ENCODE measurements at places on chromosomes 13 and 19.

- no peak for DNase-seq
Measured at GRCh38 chr13:70336866-70337265, 228.6 kb upstream of the KLHL1 start.

DNA sequence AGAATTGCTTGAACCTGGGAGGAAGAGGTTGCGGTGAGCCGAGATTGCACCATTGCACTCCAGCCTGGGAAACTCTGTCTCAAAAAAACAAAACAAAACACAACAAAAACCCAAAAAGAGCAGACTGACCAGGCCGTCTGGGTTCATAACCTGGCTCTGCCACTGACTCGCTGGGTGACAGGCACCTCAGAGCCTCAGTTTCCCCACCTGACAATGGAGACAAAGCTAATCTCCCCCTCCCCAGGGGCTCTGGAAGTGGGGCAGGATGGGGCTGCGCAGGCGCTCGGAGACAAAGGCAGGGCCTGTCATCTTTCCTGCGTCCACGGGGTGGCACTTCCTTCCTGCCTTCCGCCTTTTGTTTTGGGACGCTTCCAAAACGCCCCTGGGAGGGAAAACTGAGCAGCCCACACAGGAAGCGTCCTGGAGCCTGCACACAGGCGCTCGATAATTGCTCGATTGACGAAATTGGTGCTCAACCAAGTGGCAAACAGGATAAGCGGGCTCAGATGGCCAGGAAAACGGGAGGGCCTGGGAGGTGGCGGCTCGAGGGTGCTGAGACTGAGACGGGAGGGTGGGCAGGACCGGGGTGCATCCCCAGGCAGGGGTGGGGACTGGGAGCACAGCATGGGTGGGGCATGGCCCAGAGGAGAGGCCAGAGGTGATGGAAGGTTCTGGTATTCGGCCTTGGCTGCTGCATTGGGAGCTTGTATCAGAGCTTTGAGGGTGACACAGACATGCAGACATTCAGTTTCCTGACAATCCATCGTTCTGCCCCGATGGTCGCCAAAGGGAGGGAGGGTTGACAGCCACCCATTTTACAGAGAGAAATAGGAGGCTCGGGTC is 17.8 kb downstream of the SPC24 start:
- peak; percentile 91 for DNase-seq

DNA sequence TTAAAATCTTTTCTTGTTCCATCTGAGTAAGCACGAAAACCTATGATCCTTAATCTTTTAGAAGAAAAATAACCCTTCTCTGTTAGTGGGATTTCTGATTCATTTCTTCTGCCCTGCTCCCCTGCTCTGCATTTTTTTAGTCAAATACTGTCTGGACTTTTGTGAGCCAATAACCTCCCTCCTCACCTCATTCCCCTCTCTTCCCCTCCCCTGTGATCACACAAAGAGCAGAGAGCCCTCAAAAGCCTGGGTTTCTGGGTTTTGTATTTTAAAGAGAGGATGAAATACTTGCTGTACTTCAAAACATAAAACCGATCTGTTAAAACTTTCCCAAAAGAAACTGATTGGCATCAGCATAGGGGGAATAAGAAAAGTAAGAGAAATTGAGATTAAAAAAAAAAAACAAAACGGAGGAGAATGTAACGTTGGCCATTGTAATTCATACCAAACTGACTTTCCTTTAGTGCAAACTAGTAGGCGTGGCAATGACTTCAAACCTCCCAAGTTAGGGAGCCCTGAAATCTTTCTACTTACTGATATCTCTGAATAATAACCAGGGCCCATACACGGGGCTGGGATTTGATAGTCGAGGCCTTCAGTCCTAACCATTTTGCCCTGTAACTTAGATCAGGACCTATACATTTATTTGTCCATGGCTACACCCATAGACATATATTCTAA is 232.9 kb downstream of the TM9SF2 start:
- no peak for DNase-seq

GRCh38 chr13:57665481-57665880 is 33.9 kb downstream of the PCDH17 start:
- no peak for DNase-seq

DNA sequence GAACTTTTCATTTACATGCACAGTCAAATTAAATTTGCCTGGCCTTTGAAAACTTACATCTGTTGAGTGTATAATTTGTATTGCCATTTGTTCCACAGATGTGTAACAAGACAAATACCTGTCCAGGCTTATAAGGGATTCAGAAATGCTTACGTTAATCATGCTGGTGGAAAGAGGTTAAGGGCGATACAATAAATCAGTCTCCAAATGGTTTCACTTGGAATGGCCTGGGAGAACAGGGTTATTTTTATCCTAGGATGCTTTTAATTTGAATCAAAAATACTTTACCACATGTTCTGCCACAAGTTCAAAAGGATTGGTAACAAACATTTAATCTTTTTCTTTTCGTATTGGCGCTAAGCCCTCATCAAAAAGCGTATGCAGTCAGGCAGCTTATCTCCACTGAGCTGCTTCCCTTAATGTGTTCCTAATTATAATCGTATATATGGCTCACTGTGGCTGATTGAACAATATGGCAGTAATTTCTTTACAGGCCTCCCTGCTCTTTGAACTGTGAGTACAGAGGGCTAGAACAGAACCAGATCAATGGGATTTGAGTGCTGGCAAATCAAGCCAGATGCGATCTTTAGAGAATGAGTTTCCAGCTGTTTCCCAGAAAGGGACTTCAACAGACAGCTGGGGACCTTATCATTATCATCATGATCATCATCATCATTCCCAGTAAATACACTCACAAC is 425.7 kb downstream of the SPRY2 start:
- DNase-seq, result no peak

DNA sequence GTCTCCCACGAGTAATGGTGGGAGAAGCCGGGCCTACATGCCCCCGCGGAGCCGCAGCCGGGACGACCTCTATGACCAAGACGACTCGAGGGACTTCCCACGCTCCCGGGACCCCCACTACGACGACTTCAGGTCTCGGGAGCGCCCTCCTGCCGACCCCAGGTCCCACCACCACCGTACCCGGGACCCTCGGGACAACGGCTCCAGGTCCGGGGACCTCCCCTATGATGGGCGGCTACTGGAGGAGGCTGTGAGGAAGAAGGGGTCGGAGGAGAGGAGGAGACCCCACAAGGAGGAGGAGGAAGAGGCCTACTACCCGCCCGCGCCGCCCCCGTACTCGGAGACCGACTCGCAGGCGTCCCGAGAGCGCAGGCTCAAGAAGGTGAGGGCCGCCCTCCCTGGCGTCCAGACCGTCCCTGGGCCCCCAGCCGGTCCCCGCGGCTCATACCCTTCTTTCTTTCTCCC is 1.4 kb upstream of the USF2 start:
- DNase-seq, result no peak

- DNase-seq, result no peak
Measured at GRCh38 chr13:72071713-72072112, 204.7 kb upstream of the DACH1 start.

DNA sequence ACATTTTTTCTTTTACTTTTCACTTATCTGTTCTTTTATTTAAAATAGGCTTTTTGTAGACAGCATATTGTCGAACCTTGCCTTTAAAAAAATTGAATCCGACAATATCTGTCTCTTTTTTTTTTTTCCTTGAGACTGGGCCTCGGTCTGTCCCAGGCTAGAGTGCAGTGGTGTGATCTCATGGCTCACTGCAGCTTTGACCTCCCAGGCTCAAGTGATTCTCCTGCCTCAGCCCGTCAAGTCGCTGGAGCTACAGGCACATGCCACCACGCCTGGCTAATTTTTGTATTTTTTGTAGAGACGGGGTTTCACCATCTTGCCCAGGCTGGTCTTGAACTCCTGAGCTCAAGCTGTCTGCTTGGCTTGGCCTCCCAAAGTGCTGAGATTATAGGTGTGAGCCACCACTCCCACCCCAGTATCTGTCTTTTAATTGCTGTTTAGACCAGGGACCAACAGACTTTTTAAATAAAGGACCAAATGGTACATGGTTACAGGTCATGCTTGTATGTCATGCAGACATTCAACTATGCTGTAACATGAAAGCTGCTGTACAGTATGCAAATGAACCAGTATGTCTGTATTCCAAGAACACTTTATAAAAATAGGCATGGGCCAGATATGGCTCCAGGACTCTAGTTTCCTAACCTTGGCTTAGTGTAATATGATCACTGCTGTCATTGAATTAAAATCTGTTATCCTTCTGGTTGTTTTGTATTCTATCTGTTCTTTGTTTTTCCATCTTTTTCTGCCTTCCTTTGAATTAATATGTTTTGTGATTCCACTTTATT is 80.3 kb downstream of the GJA3 start:
- DNase-seq, result no peak

GRCh38 chr19:35027851-35028599 is 2.2 kb upstream of the SCN1B start:
- no peak for DNase-seq

- no peak for DNase-seq
Measured at GRCh38 chr13:31849206-31849605, 109.9 kb downstream of the RXFP2 start.

DNA sequence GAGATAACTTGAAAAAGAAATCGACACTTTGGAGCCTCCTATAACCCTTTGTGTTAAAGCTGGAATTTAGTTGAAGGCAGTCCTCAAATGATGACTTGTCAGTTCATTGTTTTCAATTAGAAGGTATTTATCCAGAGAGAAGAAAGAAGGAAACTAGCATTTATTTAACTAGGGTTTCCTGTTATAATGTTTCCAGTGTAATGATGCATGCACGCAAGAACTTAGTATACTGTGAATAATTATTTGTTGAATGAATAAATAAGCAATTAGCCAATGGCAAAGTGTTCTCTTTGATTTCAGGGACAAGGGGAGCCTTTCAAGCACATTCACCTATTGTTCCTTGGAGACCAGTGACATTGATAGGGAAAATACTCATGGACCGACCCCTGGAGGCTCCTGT is 307.4 kb downstream of the KLF5 start:
- DNase-seq, result no peak

DNA sequence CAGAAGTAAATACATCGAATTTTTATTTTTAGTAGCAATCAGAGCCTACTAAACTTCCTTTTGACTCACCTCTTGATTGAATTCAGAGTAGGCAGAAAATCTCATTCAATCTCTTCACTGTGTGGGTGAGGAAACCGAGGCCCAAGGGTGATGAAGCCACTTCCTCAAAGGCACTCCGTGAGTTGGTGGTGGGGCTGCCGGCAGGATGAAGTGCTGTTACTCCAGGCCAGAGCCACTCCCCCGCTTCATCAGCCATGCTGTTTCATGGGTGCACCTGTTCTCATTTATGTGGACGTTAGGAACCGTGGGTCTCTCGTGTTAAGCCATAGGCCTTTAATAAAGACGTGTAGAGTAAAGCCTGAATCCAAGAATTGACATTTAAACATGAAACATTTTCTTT is 13.2 kb downstream of the ING1 start:
- no peak for DNase-seq

- DNase-seq, result peak; percentile 10
Measured at GRCh38 chr19:56751078-56751489, 79.5 kb upstream of the ZNF835 start.

- no peak for DNase-seq
Measured at GRCh38 chr13:108816375-108816774, 187.0 kb downstream of the MYO16 start.

- DNase-seq, result no peak
Measured at GRCh38 chr13:94270556-94270955, 208.9 kb downstream of the DCT start.

GRCh38 chr13:75691183-75691582 is 55.1 kb downstream of the LMO7 start:
- no peak for DNase-seq

- DNase-seq, result no peak
Measured at GRCh38 chr19:53388168-53388567, 6.8 kb upstream of the ZNF765 start.

DNA sequence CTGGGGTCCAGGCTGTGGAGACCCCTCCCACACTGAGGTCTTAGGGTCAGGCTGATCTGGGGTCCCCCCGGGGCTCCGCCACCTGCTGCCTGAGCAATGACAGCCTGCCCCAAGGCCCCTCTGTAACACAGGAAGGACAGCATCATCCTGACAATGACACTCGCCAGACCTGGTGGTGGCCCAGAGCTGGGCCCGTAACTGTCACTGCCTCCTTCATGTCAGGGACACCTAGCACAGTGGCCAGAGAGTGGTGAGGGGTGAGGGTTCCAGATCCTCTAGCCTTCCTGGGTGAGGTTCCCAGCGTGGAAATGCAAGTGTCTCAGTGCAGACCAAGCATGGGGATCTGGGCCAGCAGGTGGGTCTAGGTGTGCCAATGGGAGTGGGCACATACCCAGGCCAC is 27.8 kb downstream of the OPA3 start:
- no peak for DNase-seq
